ENCODE measurements at places on chromosomes 2 and 18.

DNA sequence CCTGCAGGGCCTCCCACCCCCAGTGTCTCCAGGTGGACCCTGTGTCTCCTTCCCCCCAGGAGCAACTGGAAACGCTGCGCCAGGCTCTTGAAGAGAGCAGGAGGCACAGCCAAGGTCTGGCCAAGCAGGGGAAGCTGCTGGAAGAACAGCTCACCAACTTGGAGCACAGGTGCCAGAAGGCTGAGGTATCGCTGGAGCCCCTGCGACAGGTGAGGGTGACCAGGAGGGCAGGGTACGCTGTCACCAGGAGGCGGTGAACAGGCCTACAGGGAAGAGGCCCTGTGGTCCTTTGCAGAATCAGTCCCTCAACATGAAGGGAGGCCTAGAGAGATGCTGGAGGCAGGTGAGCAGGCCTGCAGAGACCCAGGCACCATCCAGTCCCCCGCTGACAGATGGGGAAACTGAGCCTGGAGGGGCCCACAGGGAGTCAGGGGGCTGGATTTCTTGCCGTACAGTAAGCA, 15.6 kb upstream of the SNED1 start:
- DNase-seq = no peak

- DNase-seq = no peak
Measured at GRCh38 chr2:191152482-191153240, 1.9 kb upstream of the STAT4 start.

- no peak for DNase-seq
Measured at GRCh38 chr2:84817239-84817655, 63.6 kb downstream of the TRABD2A start.

GRCh38 chr2:206392118-206392517, 51.2 kb upstream of the ADAM23 start:
- DNase-seq = no peak

- DNase-seq = no peak
Measured at GRCh38 chr18:80167931-80168330, 58.9 kb downstream of the ADNP2 start.

DNA sequence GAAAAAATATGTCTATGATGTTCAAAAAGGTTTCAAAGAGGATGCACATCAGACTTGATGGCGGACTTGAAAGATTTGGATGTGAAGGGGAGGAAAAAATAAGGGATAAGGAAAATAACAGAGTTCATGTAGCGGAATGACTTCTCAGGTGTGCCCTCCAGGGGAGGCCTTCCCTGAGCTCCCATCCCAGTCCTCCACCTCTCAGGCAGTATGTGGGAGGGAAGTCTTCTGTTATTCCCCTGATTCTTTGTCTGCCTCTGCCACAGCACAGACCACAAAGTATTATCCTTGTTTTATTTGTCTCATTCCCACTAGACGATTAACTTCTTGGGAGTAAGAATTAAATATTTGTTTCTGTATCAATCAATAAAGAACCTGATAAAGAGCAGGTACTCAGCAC, 17.7 kb downstream of the COL5A2 start:
- DNase-seq = no peak

GRCh38 chr2:241193271-241193670, 4.8 kb downstream of the ANO7 start:
- DNase-seq = no peak

- no peak for DNase-seq
Measured at GRCh38 chr2:223418604-223419199, 183.5 kb downstream of the SCG2 start.

- DNase-seq = no peak
Measured at GRCh38 chr2:657766-658165, 19.4 kb downstream of the TMEM18 start.

- no peak for DNase-seq
Measured at GRCh38 chr18:48947092-48947491, 3.7 kb downstream of the SMAD7 start.

DNA sequence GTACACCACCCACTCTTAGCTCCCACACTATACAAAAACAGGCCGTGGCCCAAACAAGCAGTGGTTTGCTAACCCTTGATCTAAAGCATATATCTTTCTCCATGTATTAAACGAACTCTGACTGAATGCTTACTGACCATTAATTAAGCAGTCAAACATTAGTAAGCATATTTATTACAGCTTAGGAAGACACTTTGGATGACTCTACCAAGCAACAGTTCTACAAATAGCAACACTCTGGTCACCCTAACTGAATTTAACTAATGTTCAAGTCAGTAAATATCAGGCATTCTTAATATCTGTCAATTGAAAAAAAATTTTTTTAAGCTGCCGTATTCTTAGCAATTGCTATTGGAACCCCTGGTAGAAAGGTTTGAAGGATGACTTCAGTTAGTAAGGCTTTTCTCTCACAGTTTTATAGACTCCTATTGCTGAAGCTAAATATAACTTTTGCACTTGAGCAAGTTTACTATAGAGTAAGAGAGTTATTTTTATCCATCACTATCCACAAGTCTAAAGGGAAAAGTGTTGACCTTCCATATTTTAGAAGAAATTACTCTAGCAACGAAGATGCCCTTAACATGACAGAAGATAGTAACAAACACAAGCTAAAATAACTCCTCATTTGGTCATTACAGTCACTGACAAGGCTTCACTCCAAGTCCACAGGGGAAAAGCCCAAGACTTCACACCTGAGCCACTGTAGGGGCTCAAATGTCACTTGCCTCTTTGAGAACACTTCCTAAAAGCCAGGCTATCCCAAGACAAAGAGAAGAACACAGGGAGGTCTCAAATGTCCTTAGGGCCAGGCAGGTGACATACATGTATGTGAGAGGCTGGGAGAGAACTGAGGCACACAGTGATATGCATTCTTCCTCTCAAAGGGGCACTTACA, 74.4 kb downstream of the RTN4 start:
- DNase-seq = no peak

DNA sequence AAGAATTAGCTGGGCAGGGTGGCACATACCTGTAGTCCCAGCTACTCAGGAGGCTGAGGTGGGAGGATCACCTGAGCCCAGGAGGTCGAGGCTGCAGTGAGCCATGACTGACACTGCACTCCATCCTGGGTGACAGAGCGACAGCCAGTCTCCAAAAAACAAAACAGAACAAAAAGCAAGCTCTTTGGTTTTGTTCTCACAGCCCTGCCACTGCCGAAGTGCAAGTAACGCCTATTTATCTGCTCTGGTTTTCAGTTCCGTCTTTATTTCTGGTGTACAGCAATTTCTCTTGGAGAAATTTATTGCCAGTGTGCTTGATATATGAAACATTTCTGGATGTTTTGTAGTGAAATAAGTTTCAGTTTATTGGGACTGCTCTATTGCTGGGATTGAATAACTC, 61.9 kb downstream of the RAB10 start:
- no peak for DNase-seq

DNA sequence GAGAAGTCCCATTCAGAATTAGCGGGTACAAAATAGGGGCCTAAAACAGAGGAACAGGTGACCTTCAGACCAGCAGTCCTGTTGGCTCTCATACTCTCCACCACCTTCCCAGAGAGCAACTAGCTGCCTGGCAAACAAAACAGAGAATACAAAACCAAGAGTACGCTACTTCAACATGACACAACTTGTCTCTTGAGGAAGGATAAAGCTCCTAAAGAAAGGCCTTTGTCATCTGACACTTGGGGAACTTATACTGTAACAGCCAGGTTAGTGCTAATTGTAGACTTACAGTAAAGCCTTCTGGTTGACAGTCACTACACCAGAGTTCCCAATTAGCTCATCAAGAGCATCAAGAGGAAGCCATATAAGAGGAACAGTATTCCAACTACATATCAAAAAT, 282.1 kb upstream of the NT5C1B start:
- no peak for DNase-seq

GRCh38 chr2:47008381-47009252, 93.0 kb upstream of the MCFD2 start:
- no peak for DNase-seq

- DNase-seq = no peak
Measured at GRCh38 chr18:77316641-77317040, 67.0 kb downstream of the GALR1 start.

DNA sequence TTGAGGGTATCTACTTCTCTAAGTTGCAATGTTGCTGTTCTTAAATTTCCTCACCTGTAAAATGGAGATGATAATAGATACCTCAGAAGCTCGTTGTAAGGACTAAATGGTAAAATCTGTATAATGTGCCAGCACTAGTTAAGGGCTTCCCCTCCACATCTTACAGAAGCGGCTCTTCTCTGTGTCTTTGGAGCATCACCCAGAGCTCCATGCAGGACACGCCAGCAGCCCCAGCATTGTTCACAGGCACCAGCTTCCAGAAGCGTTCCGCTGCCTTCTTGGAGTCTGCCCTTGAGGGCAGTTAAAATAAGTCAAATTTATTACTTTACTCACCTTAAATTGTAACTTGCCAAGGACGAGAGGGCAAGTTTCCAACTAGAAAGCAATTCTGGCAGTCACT, 5.8 kb downstream of the DCDC2C start:
- no peak for DNase-seq

- no peak for DNase-seq
Measured at GRCh38 chr2:157172239-157172638, 85.3 kb upstream of the GALNT5 start.

DNA sequence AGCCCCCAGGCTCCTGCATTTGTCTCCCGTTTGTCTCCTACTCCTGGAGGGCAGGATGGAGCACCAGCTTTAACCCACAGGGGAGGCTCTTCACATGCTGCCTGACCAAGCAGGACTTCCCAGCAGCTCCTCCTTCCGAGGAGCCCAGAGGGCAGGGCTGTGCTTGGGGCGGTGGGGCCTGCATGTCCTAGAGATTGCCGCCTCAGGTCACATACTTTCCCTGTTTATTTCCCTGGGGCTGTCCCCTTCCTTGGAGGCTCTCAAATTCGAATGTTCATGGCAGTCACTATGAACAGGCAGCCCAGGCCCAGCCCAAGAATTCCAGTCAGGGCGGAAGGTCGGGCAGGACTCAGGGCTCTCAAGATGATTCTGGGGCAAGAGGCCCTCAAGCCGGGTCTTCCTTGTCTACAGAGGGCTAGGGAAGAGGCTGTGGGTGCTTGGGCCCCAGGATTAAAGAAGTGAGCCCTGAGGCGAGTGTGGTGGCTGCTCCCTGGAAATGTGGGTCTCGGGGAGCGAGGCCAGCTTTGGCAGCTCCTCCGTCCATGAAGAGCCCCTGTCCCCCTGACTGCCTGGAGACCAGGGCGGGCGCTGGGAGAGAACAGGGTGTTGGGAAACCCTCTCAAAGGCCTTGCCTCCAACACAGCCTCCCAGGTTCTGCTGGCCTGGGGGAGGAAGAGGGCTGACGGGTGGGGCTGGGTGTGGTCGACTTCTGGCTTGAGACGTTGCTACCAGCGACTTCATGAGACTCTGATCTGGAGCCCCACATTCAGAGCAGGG, 48.9 kb upstream of the HPCAL1 start:
- no peak for DNase-seq

- DNase-seq = no peak
Measured at GRCh38 chr2:37306024-37306423, 18.6 kb downstream of the PRKD3 start.

Measured in stimulated activated CD8-positive, alpha-beta memory T cell treated with anti-CD3 and anti-CD28 coated beads, Interleukin-7, amount 100 ng/mL, for 1 hour (primary cell).